ENCODE measurements at places on chromosomes 1 and 21. TPM values are rescaled to one million over a fixed set of nuclear protein-coding genes. Genes with fewer than 3 reads are reported as not detected.

DNA sequence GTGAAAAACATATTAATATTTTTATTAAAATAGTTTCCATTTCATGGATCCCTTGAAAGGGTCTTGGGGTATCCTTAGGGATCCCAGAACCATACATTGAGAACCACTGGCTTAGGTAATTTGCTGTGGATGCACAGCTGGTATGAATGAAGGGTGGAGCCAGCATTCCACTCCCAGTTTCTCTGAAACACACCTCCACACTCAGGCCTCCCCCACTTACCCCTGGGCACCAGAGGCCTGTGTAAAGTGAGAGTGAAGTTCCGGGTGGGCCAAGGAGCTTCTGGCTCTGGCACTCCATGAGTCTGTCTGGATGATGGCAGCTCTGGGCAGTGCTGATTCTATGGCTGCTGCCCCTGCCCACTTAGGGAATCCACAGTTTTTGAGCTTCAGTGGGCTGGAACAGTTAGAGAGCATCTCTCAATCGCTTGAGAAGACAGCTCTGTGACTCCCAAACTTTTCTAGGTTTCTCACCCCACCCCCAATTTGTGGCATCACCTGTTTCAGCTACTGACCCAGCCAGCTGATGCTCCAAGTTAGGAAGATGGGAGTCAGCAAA, 57.8 kb upstream of the CD1D start:
- H3K36me3 ChIP-seq, result no peaks in the 10 kb centered on the region
- H3K27ac ChIP-seq, result no peak overlapping the region
- DNase-seq, result no peak
- H3K4me1 ChIP-seq, result no peaks in the 10 kb centered on the region
- no peaks in the 10 kb centered on the region for H3K27me3 ChIP-seq

- no peaks in the 10 kb centered on the region for H3K4me1 ChIP-seq
- H3K4me3 ChIP-seq, result peak within 1 kb of the TSS; percentile 28
- H3K27ac ChIP-seq, result no peak within 1 kb of the TSS
- H3K36me3 ChIP-seq, result no peaks in the 10 kb centered on the region
- peak; percentile 94 for DNase-seq
- no peaks in the 10 kb centered on the region for H3K27me3 ChIP-seq
Observed at GRCh38 chr1:205321162-205321958, at the start of gene NUAK2. NUAK2 (minus strand) TSS chr1:205321745; CDS start chr1:205321628, 117 bp downstream.

GRCh38 chr1:77218477-77219165, 609 bp downstream of the PIGK start:
- H3K4me1 ChIP-seq, result peaks cover 5% of the 10 kb centered on the region
- H3K4me3 ChIP-seq, result peak overlapping the region; percentile 94
- peak overlapping the region; percentile 80 for H3K27ac ChIP-seq
- no peaks in the 10 kb centered on the region for H3K27me3 ChIP-seq

DNA sequence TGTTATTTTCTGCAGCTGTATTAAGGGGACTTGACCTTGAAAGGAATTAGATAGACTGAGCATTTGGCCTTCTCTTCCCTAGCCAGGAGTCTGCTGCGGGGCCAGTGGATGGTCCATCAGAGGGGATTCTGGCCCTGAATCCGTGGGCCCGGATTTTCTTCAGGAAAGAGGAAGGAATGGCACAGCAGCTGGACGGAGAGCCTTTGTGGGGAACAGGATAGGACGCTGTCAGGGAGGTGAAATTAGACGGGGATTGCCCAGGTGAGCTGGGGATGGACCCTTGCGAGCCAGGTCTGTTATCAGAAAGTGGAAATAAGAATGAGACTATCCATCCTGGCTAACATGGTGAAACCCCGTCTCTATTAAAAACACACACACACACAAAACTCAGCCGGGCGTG, 1.7 kb upstream of the C2CD2 start:
- no peaks in the 10 kb centered on the region for H3K36me3 ChIP-seq
- H3K27ac ChIP-seq, result no peak overlapping the region
- H3K4me1 ChIP-seq, result no peaks in the 10 kb centered on the region
- H3K27me3 ChIP-seq, result no peaks in the 10 kb centered on the region
- no peak overlapping the region for H3K4me3 ChIP-seq

DNA sequence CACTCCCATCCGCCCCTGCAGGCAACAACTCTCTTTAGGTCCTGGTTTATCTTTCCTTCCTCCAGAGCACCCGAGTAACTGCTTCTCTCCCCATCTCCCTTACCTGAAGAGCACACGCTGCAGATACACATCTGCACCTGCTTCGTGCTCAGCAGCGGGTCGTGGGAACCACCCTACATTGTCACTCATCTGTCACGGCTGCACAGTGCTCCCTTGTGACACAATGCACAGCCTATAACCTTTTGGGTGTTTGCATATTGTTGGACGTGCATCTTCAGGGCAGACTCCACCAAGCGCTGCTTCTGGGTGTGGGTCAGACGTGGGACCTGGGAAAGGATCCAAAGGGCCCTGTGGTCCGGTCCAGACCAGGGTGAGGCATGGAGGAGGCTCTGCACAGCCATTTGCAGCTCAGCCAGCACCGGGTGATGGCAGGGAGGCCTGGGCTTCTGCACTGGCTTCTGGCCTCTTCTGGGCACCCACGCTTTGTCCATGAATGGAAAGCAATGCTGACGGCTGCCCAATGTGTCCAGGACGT, 42.5 kb downstream of the WDR4 start:
- no peak for DNase-seq
- H3K36me3 ChIP-seq, result no peaks in the 10 kb centered on the region
- no peaks in the 10 kb centered on the region for H3K4me1 ChIP-seq
- no peak overlapping the region for H3K27ac ChIP-seq
- H3K4me3 ChIP-seq, result no peak overlapping the region

GRCh38 chr1:207581496-207582153, 63.3 kb upstream of the CR1L start:
- no peaks in the 10 kb centered on the region for H3K4me1 ChIP-seq
- H3K27me3 ChIP-seq, result no peaks in the 10 kb centered on the region
- no peak overlapping the region for H3K27ac ChIP-seq
- no peaks in the 10 kb centered on the region for H3K36me3 ChIP-seq
- no peak for DNase-seq
- no peak overlapping the region for H3K4me3 ChIP-seq

DNA sequence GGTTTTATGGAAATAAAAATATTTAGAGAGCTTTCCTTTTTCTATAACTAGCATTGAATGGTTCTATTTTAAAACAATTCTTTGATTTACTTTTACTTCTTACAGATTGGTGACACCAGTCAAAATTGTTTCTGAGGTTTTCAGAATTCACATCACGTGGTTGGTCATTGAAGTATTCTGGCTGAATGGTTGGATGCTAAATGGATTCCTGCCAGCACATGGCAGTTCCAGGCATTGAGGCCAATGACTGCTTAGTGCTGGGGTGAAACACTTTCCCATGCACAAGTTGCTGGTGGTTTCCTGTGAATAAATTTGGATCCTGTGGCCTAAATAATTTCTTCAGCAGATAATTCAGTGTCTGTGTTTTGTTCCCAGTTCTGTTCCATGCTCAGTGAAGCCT, 20.6 kb downstream of the NCAM2 start:
- DNase-seq, result no peak
- no peak overlapping the region for H3K4me3 ChIP-seq
- H3K36me3 ChIP-seq, result no peaks in the 10 kb centered on the region
- no peaks in the 10 kb centered on the region for H3K27me3 ChIP-seq
- H3K27ac ChIP-seq, result no peak overlapping the region

DNA sequence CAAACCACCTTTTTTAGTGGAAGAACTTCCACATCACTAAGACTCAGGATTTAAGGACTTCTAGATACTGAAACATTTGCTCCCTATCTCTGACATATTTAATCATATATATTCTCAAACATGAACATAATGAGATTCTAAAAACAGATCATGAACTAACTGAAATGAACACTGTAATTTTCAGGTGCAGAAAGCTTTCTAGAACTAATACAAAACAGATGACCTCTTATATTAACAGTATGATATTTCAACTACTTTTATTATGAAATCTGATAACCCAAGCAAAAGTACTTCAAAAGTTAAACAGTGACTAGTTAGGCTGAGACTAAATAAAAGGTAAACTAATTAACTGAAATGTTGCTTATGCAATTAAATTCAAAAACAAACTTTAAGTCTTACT, 157.5 kb downstream of the COP1 start:
- DNase-seq, result no peak
- no peak overlapping the region for H3K27ac ChIP-seq
- H3K36me3 ChIP-seq, result no peaks in the 10 kb centered on the region
- H3K27me3 ChIP-seq, result no peaks in the 10 kb centered on the region
- H3K4me3 ChIP-seq, result no peak overlapping the region
- H3K4me1 ChIP-seq, result peaks cover 3% of the 10 kb centered on the region

- H3K27me3 ChIP-seq, result no peaks in the 10 kb centered on the region
- no peaks in the 10 kb centered on the region for H3K36me3 ChIP-seq
- no peak overlapping the region for H3K4me3 ChIP-seq
- no peak overlapping the region for H3K27ac ChIP-seq
- H3K4me1 ChIP-seq, result no peaks in the 10 kb centered on the region
Observed at GRCh38 chr1:47491341-47491753, 53.5 kb downstream of the FOXD2 start.

- no peaks in the 10 kb centered on the region for H3K27me3 ChIP-seq
- H3K4me1 ChIP-seq, result no peaks in the 10 kb centered on the region
- no peak for DNase-seq
- no peaks in the 10 kb centered on the region for H3K36me3 ChIP-seq
- no peak overlapping the region for H3K4me3 ChIP-seq
Observed at GRCh38 chr1:5140136-5140535, 485.7 kb downstream of the AJAP1 start.

DNA sequence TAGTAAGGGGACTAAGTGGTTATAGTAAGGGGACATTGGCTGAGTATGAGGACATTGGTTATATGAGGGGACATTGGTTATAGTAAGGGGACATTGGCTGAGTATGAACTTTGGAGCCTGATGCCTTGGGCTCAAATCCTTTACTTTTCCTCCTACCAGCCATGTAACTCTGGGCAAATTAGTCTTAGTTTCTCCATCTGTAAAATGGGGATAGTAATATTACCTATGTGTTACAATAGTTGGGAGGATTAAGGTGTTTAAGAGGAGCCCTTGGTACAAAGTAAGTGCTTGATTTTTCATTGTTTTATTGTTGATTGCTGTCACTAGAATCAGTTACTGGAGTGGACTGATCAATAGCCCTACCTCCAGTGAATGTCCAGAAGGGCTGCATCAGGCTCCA, 2.8 kb downstream of the OSCP1 start:
- no peaks in the 10 kb centered on the region for H3K27me3 ChIP-seq
- no peaks in the 10 kb centered on the region for H3K4me1 ChIP-seq
- H3K27ac ChIP-seq, result no peak overlapping the region
- DNase-seq, result no peak
- no peak overlapping the region for H3K4me3 ChIP-seq

The AKT3 gene
- 18.6 TPM for polyA plus RNA-seq

The FCER1G gene
- polyA plus RNA-seq, result 154 TPM

The CTSK gene
- 115 TPM for polyA plus RNA-seq
